ENCODE measurements at places on chromosomes 7 and 10. TPM values are rescaled to one million over a fixed set of nuclear protein-coding genes. Genes with fewer than 3 reads are reported as not detected.

DNA sequence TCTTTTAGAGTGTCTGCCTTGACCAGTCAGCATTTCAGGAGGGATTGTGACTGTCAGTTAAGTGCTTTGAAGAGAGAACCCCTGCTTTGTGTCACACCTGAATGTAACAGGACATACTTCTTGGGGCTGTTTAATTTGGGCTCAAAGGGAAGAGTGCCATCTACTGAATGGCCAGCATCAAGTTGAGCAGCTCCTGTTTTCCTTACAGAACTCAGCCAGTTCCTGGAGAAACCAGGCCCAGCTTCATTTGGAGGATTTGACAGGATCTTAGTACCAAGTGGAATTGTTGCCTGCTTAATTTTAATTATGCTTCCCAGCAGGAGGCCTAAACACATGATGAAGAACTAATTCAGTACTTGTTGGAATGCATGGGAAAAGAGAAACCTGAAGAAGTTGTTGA lies 8.3 kb downstream of the ADD3 start:
- no peak for DNase-seq

DNA sequence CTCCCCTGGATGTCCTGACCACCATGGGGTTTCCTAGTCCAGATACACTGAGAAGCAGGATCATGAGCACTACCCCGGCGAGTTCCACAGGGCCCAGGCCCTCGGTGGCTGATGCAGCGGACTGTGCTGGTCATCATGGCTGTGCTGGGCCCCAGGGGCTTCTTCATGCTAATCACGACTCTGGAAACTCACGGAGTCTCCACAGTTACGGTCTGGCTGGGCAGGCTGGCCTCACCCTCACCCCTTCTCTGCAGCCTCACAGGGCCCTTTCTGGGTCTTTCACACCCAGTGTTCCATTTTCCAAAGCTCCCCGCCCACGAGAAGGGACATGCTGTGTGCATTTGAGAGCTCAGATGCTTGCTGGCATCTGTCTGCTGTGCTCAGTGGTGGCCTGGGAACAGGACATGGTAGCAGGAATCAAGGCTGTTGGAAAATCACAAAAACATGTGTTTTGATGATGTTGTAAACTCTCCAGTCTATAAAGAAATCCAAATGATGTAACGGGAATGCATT lies 119.0 kb downstream of the PTPN20 start:
- DNase-seq, result peak; percentile 43

DNA sequence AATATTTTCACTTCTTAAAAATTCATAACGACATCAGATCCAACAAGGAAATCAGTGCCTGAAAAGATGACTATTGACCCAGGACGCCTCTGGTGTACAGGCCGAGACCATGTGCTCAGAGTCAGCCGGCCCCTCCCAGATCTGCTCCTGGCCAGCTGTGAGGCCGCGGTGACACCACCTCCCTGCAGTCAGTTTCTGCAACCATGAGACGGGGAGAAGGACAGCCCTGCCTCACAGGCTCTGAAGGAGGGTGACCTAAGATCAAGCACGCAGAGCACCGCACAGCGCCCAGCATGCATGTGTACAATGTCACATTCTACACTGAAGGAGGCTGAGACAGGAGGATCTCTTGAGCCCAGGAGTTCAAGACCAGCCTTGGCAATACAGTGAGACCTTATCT lies 2.6 kb upstream of the GPER1 start:
- DNase-seq, result no peak

DNA sequence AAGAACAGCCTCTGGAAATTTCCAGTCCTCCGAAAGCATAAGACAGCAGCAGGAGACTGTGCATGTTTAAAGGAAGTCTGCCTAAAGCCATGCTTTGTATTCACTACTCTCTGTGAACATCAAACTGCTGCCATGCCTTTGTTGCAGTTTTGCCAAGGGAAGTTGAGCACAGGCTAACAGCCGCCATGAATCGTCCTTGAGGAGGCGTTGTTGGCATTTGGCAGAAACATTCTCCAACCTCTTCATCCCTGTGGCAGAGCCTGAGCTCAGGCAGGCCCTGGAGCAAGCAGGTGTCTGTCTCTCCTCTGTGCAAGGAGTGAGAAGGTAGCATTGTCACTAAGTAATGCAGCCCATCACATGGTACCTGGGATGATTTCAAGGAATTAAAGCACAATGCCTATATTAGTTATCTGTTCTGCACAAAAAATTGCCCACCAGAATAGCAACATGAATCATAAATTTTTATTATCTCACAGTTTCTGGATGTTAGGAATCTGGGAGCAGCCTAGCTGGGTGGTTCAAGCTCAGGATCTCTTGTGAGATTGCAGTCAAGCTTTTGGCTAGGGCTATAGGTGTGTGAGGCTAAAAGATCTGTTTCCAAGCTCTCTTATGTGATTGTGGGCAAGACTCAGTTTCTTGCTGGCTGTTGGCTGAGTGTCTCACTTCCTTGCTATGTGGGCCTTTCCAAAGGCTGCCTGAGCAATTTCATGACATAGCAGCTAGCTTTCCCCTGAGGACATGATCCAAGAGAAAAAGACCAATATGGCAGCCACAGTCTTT lies 46.5 kb upstream of the KIAA1217 start:
- no peak for DNase-seq

DNA sequence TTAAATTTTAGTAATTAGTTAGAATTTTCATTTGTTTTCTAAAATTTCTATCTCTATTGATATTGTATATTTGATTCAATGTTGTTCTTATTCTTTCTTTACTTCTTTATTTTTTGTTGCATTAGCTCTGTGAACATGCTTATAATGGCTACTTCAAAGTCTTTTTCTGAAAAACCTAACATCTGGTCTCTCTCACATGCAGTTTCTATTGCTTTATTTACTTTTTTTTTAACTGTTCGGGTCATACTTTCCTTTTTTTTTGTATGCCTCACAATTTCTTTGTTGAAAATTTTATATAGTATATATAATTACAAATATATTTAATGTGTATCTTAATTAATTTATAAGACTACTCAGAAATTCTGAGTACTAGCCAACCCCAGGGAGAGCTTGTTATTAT lies 52.1 kb upstream of the PLXDC2 start:
- no peak for DNase-seq

MUC12 gene
- 1.4 TPM for total RNA-seq

ADAP1 gene
- total RNA-seq, result 14.0 TPM

FBXO24 gene
- total RNA-seq, result 0.98 TPM

INHBA gene
- 0.64 TPM for total RNA-seq

PRKAR2B gene
- total RNA-seq, result 252 TPM
